Tongue (tissue), 3 donors: ENCODE measurements at places on chromosomes 5 and 9.

DNA sequence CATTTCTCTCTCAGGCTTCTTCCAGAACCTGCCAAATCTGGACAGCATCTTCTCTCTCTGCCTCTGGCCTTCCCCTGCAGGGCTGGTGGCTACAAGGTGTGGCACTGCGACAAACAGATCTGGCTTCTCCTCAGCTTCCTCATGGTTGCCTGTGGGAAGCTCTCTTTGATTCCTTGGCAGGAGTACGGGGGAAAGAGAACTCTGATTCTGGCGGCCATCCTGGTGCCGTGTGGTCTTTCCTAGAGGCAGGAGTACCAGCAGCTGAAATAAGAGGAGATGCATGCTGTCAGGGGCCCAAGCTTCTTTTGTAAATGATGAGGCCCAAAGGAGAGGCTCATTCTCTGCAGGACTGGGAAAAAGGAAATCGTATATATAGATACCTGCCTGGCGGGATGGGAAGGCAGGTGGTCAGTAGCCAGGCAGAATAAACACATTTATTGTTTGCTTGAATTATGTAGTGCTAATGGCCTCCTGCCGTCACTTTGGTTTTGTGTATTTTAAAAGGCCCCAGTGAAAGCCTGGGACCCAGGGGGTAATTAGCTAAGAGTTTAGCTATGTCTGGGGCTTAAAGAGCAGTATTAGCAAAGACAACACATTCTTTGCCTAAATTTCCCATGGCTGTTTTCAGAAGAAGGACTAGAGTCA is at the start of gene CER1:
TSS of gene CER1 (minus strand) at position 343 of the 645 bp plus-strand sequence. CDS start at position 282, 61 bp downstream.
- peak; percentile 24 for DNase-seq

DNA sequence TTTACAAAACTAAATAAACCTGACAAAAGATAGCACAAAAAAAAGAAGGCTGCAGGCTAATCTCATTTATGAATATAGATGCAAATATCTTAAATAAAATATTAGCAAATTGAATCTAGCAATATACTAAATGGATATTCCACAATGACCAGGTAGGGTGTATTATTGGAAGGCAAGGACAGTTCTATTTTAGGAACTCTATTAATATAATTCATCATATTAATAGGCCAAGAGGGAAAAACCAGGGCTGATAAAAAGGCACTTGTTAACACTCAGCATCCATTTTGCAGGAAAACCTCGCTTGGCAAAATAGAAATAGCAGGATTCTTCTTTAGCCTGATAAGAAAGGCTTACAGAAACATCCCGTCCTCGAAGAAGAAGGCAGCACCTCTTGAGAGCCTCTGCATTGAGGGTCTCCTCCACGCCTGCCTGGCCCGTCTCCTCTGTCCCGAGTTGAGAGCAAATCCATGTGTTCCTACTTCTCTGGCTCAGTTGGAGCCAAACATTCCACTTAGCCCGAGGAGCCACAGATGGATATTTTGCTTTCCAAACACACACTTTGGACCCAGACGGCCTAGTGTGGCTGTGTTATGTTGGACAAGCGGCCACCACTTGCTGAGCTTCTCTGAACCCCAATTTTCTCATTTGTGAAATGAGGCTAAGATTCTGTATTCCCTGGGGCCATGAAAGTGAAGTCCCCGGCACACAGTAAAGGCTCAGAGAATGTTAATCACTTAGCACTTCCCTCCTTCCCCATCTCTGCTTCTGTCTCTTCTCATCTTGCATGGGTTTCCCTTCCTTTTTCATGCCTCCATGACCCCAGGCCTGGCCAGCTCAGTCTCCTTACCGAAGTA is 181.8 kb upstream of the MVB12B start:
- DNase-seq = no peak

- DNase-seq = no peak
Observed at GRCh38 chr5:120767178-120767820, 303.2 kb downstream of the PRR16 start.

DNA sequence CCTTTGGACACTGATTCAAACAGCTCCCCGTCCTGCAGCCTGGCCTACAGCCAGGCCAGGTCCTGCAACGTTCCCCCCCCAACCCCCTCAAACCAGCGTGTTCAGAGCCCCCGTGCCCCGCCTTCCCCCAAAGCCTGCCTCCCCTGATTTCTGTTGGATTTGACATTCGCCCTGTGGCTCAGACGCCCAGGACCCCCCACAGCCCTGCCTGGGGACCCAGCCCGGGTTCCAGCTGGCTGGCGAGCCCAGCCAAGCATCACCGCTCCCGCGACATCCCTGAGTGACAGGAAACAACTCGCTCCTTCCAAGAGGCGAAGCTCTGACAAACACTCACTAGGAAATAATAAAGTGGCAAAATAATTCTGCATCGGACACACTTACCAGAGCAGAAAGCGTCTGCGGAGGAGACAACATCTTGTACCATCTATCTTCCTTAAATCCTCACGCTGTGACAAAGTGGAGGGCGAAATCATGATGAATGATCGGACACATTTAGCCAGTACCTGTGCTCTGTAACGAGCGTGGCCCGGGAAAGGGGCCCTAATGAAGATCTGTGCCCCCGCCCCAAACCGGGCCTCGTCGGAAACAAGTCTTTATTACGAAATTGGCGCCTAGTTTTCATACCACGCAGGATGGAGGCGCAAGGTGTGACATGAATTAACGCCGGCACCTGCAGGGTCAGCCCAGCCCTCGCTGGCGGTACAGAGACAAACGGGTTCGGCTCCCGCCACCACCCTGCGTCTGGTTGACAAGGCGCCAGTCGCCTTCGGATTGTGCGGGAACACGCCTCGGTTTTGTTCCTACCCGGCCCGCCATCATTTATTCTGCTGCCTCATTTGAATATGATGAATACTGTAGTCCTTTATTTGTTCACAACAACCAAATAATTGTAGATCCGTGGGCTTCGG is 91.0 kb upstream of the MVB12B start:
- no peak for DNase-seq

- DNase-seq = peak; percentile 6
Observed at GRCh38 chr5:174083056-174083827, 37.7 kb downstream of the NSG2 start.
